ENCODE measurements at places on chromosomes 3 and 15.

GRCh38 chr15:85500060-85500708, 119.8 kb downstream of the AKAP13 start:
- DNase-seq, result no peak

- DNase-seq, result no peak
Measured at GRCh38 chr3:66041116-66041515, 2.4 kb upstream of the MAGI1 start.

- no peak for DNase-seq
Measured at GRCh38 chr3:24340966-24341365, 153.7 kb downstream of the THRB start.

- no peak for DNase-seq
Measured at GRCh38 chr3:129603991-129604749, 2.3 kb downstream of the PLXND1 start.

GRCh38 chr15:43299411-43299810, 31.0 kb downstream of the LCMT2 start:
- no peak for DNase-seq

- no peak for DNase-seq
Measured at GRCh38 chr15:101137312-101137940, 114.4 kb downstream of the CHSY1 start.

DNA sequence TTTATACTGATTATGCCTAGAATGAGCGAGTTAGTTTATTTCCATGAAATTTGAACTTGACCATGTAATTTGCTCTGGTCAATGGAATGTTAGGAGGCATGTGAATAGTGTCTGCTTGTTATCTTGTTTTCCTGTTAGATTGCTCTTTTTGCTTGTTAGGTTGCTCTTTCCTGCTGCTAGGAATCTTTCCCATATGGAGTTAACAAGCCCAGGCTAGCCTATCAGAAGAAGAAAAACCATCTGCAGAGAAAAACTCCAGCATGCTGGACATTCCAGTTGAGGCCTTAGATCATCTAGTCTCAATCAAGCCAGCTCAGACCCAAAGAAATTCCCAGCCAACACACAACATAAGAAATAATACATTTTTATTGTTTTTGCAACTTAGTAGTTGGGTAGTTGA, 470.2 kb upstream of the AGTR1 start:
- no peak for DNase-seq

All from T-helper 17 cell (primary cell).